K562 (cell line): ENCODE measurements at places on chromosomes 6 and 20. TPM values are rescaled to one million over a fixed set of nuclear protein-coding genes. Genes with fewer than 3 reads are reported as not detected.

- H3K4me3 ChIP-seq: no peak overlapping the region
- H3K36me3 ChIP-seq: no peaks in the 10 kb centered on the region
- DNase-seq: no peak
- no peaks in the 10 kb centered on the region for H3K27me3 ChIP-seq
Observed at GRCh38 chr6:37033819-37034795, 28.7 kb downstream of the FGD2 start.

GRCh38 chr6:167118006-167118405 lies 4.9 kb upstream of the CCR6 start:
- H3K36me3 ChIP-seq: no peaks in the 10 kb centered on the region
- DNase-seq: no peak
- H3K4me3 ChIP-seq: no peak overlapping the region
- no peak overlapping the region for H3K27ac ChIP-seq
- peaks cover 57% of the 10 kb centered on the region for H3K27me3 ChIP-seq
- H3K4me1 ChIP-seq: no peaks in the 10 kb centered on the region

DNA sequence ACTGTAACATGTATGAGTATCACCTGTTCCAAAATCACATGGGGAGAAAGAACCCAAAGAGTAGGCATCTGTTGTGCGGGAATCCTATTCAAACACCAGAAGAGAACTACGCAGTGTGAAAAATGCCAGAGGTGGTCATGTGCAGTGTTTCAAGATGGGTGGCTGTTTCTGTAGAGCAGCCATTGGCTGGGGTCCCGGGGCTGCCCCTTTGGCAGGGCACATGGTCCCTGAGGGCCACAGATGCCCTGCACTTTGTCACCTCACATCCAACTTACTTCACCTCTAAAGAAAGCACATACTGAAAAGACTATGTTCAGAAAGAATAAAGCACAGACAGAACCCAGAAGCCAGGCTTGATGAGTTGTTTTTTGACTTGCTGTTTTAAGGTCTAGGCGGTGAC lies 12.3 kb downstream of the MTCH1 start:
- no peak overlapping the region for H3K27ac ChIP-seq
- DNase-seq: no peak
- peaks cover 2% of the 10 kb centered on the region; the same call in 2 of the 3 replicates for H3K4me1 ChIP-seq
- H3K27me3 ChIP-seq: no peaks in the 10 kb centered on the region

- no peak overlapping the region for H3K27ac ChIP-seq
- DNase-seq: no peak
- H3K27me3 ChIP-seq: no peaks in the 10 kb centered on the region
- no peak overlapping the region for H3K4me3 ChIP-seq
Observed at GRCh38 chr6:137915790-137916189, 48.7 kb downstream of the TNFAIP3 start.

PGM3 gene
- total RNA-seq: 49.0 and 50.5 TPM in 2 replicates

DPPA5 gene
- total RNA-seq: not detected in 2 replicates

BNIP5 gene
- not detected in 2 replicates for total RNA-seq

SS18L1 gene
- total RNA-seq: 21.1 and 21.3 TPM in 2 replicates

TXNDC5 gene
- 137 and 139 TPM in 2 replicates for total RNA-seq

SIRPA gene
- 0.40 and 0.56 TPM in 2 replicates for total RNA-seq

RBM12 gene
- total RNA-seq: 120 TPM in 2 replicates
